COLO829 (cell line): ENCODE measurements at places on chromosomes 6 and 20.

DNA sequence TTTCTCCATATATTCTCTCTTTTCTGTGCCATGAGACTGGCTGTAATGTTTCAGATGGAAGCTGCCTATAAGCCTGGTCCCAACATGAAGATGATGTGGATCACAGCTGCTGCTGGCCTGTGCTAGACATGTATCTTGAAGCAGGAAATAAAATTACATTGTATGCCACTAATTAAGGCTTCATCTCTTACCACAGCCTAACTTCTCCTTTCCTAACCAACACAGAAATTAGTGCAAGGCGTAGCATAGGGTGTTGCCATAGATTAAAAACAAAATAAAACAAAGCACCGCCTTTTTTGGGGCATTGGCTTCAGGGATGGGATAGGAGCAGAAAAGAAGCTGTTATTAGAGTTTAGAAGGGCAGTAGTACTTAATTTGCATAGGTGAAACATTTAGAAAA is 4.7 kb upstream of the SLC17A4 start:
- no peak for DNase-seq

GRCh38 chr20:37380864-37381579 is 35.1 kb downstream of the SRC start:
- no peak for DNase-seq

GRCh38 chr6:135270676-135271536 is 89.8 kb downstream of the MYB start:
- no peak for DNase-seq

DNA sequence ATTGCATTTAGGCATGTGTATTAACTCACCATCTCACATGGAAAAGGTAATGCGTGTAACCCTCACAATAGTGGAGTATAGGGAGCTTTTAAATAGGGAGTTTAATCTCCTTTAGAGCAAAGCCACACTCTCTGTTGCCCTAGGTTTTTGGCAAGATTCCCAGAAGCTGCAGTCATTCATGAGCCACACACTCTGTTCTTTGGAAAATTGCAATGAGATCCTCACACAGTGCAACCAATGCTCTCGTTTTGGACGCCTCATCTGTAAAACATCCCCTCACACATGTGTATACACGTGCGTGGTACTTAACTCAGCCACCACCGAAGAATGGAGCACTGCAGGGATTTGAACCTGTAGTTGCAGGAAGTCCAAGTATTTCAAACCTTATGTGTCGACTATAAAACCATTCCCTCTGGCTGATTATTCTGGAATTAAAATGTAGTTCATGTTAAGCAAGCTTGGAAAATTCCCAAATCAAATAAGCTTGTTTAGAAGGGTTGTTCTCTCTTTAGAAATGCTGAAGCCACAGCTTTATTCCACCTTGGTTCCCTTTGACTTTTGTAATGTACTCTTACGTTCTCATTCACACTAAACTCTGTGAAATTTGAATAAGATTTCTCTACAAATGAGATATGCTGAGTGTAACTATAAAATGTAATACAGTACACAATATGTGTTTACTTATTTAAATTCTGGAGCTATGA is 489.8 kb upstream of the MANEA start:
- peak; percentile 1 for DNase-seq
